PC-9 (cell line): ENCODE measurements at places on chromosomes 3 and 15. TPM values are rescaled to one million over a fixed set of nuclear protein-coding genes. Genes with fewer than 3 reads are reported as not detected.

DNA sequence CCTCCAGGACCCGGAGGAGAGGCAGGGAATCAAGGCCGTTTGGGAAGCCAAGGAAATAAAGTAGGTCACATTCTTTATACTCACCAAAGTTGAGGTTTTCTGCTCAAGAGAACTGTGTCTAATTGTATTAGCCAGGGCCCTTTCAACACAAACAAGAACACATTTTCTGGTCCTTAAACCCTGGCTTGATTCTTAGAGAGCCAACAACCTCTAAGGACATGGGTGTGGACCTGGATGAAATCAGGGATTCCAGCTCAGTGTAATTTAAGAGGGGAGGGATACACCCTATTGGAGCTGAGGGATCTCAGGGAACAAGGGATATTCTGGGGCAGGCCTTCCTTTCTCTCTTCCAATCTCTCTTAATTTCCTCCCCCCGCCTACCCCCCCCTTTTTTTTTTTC is 104.8 kb downstream of the COL6A6 start:
- DNase-seq = no peak

The IL5RA gene
- not detected in 2 replicates for total RNA-seq

The DGKG gene
- 9.8 and 20.0 TPM in 2 replicates for total RNA-seq

The CTXND1 gene
- total RNA-seq = not detected in 2 replicates

DNA sequence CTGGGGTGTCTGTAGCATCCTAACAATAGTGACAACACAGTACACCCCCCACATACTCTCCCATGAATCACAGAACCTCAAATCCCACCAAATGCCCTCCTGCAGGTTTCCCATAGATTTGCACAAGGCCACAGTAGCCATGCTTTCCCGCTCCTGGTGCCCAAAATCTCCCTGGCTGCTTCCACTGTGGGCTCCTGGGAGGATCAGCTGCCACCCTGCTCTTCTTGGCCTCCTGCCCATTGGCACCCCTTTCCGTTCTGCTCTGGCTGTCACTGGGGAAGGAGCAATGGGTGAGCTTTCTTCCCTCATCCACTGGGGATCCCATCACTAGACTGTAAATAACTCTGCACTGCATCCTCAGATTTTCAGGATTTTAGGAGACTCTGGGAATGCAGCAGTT is 92.1 kb upstream of the SLC24A5 start:
- no peak for DNase-seq

GRCh38 chr15:92810418-92811138 is 89.5 kb upstream of the CHD2 start:
- peak; percentile 70 for DNase-seq
